ENCODE measurements at places on chromosomes 2 and 18.

DNA sequence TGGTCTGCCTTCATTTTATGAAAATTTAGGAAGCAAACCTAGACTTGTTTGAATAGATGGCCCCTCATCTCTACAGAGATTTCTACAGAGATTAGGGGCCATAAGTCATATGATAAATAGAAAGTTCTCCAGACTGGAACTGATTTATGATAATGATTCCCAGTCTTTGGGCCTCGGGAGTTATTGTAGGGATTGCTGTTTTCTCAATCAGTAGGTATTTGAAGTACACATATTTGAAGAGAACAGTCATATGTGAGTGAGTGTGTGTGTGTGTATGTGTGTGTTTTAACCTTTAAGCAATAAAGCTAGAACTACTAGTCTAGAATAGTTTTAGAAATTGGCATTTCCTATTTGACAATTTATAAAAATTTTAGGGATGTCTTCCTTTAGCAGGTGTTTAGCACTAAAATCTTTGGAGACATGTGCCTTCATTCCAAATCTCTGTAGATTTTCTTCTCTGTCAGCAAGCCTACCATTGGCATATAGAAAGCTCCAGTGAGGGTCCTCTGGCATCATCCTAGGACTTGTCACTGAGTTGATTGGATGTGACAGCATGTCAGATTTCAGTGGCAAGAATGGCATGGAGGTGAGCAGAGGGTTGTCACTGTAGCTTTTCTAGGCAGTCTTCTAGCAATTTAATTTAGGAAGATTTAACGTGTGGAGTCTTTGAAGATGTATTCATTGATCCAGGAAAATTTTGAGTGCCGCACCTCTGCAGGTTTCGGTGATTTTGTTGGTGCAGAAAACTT is 71.2 kb downstream of the MYO1B start:
- DNase-seq: no peak

GRCh38 chr2:157471078-157471477 is 27.2 kb upstream of the CYTIP start:
- no peak for DNase-seq

- no peak for DNase-seq
These were observed 16.9 kb upstream of the HNRNPLL start for GRCh38 chr2:38619458-38620164.

GRCh38 chr2:154195644-154196195 is 324.0 kb downstream of the GALNT13 start:
- no peak for DNase-seq

DNA sequence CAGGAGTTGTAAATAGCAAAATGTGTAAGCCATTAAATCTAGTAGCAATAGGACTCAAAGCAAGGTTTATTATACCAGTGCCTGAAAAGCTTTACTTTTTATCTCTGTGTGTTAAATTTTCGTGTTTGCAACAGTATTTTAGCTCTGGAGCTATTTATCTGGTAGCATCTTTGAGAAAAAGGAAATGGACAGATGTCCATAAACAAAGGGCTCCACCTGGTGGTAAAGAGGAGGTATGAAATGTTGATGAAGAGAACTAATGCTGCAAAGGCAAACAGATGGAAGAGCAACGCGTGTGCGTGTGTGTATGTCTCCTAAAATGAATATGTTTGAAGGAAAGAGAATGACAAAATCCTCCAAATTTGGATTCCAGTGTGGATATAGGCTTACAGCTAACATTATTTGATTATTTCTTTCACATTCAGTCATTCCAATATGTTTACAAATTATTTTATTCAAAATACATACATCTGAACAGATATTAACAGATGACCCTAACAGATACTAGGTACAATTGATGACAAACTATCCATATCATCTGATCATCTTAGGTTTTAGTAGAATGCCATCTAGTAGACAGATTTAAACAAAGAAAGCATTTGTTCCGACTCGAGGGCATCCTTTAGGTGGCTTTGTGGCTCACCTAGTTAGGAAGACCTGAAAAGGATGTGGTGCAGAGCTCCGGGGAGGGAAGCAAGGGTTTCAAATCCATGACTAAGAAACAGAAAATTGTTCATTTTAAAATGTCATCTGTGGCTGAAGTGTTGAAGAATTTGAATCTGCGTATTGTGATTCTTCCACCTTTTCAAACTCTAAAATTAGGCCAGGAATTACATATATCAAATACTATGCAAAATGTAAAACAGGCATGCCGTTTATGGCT is 383.3 kb downstream of the MTX2 start:
- no peak for DNase-seq

DNA sequence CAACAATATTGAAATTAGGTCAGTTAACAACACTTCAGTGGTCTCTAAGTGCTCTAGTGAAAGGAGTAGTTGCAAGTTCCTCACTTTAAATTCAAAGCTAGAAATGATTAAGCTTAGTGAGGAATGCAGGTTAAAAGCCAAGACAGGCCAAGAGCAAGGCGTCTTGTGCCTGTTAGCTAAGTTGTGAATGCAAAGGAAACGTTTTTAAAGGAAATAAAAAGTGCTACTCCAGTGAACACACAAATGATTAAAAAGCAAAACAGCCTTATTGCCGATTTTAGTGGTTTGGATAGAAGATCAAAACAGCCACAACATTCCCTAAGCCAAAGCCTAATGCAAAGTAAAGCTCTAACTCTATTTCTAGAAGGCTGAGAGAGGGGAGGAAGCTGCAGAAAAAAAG is 44.7 kb downstream of the ANTXR1 start:
- DNase-seq: no peak

GRCh38 chr2:1625281-1626001 is 118.9 kb downstream of the PXDN start:
- no peak for DNase-seq

GRCh38 chr2:218264773-218265561 is 4.2 kb downstream of the GPBAR1 start:
- DNase-seq: no peak

DNA sequence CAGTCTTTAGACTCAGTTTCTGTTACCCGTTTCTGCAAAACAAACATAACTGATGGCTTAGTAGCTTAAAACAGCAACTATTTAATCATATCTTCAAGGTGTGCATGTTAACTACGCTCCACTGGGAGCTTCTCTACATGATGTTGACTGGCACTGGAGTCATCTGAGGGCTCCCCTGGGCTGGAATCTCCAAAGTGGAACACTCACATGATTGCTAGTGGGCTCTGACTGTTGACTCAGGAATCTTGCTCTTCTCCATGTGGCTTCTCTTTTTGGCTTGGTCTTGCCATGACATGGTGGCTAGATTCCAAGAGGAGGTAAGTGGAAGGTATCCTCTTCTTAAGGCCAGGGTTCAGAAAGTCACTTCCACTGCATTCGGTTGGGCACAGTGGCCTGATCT is 160.8 kb downstream of the PMAIP1 start:
- no peak for DNase-seq

DNA sequence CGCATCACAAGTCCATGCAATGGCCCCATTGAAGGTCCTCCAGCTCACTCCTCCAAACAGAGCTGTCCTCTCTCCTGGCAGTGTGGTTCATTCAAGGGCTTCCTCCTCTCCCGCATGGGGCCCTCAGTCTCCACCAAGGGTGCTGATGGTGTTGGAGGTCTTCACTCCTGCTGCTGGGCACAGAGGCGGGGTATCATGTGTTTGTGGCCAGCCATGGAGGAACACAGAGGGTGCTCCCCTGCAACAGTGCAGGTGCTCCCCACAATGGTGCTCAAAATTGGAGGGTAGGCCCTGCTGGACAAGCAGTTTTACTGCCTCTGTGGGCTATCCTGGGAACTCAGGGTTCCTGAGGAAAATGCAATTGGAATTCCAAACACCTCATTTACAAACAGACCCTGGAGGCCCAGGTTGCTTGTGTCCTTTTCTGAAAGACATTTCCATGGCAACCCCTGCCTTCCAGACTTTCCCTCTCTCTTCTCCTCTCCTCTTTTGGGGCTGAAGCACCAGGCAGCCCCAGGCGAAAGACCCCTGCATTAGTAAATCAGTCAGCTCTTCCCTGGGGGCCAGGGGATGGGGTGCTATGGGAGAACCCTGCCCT is 256.0 kb downstream of the HAUS1 start:
- no peak for DNase-seq

DNA sequence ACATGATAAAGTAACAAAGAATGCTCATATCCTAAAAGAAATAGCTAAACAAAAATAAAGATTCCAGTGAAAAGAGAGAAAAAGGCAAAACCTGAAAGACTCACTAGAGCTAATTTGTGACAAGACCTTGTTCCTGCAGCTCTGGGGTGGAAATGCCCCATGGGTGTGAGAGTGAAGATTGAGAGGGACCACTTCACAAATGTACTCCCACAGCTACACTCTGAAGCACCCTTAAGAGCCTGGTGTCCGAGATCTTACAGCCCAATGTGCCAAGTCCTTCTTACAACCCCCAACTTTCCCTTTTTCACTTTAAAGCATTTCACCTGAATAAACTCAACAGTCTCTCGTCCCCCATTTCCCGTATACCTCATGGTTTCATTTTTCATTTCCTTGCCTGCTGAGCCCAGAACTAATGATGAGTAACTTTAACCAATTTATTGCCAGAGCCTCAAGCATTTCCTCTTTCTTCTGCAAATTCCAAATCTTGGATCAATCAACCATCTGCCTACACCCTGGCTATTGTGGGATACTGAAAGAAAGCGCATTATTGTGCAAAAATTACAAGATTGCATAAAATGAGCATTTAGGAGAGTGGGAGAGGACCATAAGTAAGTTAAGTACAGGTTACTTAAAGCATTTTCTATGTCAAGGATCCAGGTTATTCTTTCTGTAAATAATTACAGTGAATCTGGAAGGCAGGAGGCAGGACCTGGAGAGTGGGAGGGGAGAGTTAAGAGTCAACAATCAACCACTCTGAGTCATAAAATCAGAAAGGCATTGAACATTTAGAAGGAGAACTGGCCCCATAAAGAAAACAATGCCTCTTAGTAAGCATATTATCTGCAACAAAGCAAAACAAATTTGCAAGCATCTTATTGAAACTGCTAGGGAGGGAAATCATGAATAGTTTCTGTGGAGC is 804.4 kb upstream of the CELF4 start:
- no peak for DNase-seq

DNA sequence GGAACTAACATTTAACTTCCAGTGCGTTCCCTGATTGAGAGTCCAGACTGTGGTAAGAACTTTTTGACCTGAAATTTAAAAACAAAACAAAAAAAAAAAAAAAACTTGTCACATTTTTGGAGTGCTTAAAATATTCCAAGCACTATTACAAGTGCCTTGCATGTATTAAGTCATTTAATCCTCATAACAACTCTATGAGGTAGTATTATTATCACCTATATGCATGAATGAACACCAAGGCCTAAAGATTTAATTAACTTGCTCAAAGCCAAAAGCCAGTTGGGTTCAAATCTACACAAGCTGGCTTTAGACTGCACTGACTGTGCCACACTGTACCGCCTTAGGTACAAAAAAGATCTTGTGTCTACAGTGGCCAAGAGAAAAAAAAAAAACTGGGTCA is 35.2 kb downstream of the METTL4 start:
- DNase-seq: no peak

- no peak for DNase-seq
These were observed 571.2 kb upstream of the ACVR2A start for GRCh38 chr2:147273628-147274027.

DNA sequence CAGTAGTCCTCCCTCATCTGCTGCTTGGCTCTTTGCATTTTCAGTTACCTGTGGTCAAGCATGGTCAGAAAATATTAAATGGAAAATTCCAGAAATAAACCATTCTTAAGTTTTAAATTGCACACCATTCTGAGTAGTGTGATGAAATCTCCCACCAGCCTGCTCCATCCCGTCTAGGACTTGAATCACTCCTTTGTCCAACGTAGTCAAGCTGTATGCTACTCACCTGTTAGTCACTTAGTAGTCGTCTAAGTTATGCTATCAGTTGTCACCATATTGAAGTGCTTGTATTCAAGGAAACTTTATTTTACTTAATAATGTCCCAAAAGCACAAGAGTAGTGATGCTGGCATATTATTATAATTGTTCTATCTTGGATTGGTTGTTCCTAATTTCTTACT is 172.5 kb downstream of the FIGN start:
- DNase-seq: no peak

GRCh38 chr18:35282353-35282752 is 7.7 kb downstream of the ZSCAN30 start:
- no peak for DNase-seq

- no peak for DNase-seq
These were observed 167.7 kb upstream of the SLC14A2 start for GRCh38 chr18:45447355-45448265.

DNA sequence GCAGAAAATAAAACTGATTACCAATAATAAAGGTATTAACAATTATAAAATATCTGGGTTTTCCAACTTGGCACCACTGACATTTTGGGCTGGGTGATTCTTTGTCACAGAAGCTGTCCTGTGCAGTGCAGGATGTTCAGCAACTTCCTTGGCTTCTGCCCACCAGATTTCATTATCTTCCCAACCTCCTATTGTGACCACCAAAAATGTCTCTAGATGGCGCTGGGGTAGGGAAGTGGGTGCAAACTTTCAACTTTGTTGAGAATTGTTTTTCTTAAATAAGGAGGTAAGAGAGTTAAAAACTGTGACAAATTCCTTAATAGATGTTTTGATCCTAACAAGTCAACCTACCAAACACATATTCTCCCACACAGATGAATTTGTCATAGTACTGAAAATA is 90.1 kb downstream of the GAREM1 start:
- no peak for DNase-seq

- no peak for DNase-seq
These were observed 832.8 kb upstream of the ID2 start for GRCh38 chr2:7849027-7849426.

GRCh38 chr2:186687807-186688211 is 6.1 kb upstream of the FAM171B start:
- no peak for DNase-seq

DNA sequence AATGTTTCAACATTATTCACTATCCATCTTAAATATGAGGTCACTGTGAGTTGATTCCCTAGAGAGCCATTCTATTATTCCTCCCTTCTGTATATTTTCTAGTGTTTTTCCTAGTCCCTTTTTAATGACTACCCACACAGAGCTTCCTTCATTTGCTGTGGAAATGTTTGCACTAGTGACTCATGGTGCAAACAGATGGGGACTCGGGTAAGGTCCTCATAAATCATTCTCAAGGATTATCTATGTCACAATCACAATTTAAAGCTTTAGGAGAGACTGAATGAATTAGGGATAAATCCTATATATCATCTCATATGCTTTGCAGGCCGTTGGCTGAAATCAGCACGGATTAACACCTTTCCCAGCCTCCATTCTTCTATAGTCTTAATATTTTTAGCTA is 159.6 kb downstream of the DCC start:
- DNase-seq: no peak
